ENCODE measurements at places on chromosomes 6 and 20.

- DNase-seq = no peak
Observed at GRCh38 chr6:20572288-20572687, 38.0 kb downstream of the CDKAL1 start.

DNA sequence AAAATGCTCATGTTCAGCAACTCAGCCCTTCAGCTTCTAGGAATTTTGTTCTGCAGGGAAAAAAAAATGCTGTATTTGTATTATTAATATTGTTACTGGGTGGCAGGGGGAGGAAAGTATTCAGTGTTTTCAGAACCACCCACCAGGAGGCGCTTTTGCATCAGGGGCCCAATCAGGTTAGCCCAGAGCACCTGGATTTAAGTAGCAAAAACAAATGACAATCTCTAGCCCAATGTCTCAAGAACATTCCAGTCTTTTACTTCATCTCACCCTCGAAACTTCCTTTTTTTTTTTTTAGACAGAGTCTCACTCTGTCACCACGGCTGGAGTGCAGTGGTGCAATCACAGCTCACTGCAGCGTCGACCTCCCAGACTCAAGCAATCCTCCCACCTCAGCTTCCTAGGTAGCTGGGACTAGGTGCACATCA, 635 bp upstream of the C20orf203 start:
- DNase-seq = peak; percentile 69

DNA sequence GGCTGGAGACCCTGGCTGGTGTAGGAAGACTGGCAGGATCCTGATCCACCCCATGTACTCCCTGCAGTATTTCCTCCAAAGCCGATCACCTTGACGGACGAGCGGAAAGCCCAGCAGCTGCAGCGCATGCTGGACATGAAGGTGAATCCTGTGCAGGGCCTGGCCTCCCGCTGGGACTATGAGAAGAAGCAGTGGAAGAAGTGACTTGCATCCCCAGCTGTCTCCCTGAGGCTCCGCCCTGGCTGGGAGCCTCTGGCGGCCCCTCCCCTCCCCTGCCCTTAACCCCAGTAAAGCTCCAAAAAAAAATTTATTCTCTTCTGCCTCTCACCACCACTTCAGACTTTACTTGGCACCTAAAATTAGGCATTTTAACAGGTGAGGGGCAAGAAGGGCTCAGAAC, 7.0 kb downstream of the COX4I2 start:
- no peak for DNase-seq

DNA sequence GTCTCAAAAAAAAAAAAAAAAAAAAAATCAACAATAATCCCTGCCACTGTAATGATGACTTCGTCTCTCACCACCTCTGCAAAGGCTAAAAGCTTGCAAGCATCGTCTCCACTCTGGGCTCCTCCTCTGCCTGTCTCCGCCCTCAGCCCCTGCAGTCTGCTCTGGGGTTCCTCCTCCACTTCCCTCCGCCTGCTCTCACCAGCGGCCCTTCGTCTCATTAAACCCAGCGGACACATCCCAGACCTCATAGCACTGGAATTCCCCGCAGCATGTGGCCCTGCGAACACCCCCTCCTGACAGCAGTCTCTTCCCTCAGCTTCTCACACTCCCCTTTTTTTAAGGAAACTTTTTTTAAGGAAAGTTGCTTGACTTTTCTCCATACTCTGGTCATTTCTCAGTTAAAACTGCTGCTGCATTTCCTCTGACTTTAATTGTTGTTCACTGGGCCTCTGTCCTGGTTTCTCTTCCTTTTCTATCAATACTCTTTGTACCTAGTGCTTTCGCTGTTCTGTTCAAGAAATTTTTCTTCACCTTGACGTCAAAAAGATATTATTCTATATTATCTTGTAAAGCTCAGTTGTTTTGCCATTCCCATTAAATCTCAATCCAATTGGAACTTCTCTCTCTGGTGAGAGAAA, 70.9 kb upstream of the PLEKHG1 start:
- no peak for DNase-seq

GRCh38 chr6:110357298-110357663, 868 bp downstream of the METTL24 start:
- DNase-seq = no peak

DNA sequence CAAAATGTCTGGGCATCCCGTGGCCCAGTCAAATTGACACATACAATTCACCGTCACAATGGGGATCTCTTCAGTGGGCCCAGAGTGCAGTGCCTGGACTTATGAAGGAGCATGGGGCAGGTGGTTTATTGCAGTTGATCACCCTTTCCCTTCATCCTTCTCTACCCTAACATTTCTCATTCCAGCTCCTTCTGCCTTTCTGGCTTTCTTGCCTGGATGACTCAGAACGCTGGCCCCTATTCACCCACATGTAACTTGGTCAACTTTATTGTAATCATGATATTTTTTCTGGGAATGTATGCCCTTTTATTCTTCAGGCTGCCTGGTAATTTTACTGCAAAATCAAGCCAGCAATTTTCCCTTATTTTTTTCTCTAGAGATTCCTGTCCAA, 179.9 kb upstream of the DTNBP1 start:
- DNase-seq = no peak

GRCh38 chr6:36757206-36757605, 59.6 kb downstream of the RAB44 start:
- DNase-seq = peak; percentile 27

GRCh38 chr20:52270001-52270606, 78.5 kb upstream of the ZFP64 start:
- DNase-seq = no peak

GRCh38 chr6:160042788-160043301, 74.0 kb downstream of the IGF2R start:
- no peak for DNase-seq

DNA sequence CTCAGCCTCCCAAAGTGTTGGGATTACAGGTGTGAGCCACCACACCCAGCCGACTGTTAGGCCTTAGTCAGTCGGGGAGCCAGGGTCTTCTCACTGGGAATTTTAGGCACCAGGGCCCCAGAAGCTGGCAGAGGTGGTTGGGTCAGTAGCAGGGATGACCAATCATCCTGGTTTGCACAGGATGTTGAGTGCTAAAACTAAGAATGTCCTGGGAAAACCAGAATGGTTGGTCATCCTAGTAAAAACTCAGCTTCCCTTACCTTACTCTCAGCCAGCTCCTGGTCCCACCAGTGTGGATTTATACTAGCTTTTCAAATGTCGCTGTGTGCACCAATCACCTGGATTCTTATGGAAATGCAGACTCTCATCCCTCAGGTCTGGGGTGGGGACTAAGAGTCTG, 31.8 kb downstream of the KCNG1 start:
- no peak for DNase-seq

- DNase-seq = no peak
Observed at GRCh38 chr6:25193460-25194171, 85.6 kb upstream of the CARMIL1 start.

DNA sequence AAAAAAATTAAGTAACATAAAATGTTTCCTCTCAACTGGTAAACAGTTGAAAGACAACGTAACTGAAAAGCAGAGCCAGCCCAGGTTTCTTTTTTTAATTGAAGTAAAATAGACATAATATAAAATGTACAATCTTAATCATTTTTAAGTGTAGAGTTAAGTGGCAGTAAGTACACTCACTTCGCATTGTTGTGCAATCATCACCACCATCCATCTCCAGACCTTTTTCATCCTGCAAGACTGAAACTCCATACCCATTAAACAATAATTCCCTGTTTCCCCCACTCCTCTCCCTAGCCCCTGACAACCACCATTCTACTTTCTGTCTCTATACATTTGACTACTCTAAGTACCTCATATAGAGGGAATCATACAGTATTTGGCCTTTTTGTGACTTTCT, 395.7 kb downstream of the RNGTT start:
- no peak for DNase-seq

DNA sequence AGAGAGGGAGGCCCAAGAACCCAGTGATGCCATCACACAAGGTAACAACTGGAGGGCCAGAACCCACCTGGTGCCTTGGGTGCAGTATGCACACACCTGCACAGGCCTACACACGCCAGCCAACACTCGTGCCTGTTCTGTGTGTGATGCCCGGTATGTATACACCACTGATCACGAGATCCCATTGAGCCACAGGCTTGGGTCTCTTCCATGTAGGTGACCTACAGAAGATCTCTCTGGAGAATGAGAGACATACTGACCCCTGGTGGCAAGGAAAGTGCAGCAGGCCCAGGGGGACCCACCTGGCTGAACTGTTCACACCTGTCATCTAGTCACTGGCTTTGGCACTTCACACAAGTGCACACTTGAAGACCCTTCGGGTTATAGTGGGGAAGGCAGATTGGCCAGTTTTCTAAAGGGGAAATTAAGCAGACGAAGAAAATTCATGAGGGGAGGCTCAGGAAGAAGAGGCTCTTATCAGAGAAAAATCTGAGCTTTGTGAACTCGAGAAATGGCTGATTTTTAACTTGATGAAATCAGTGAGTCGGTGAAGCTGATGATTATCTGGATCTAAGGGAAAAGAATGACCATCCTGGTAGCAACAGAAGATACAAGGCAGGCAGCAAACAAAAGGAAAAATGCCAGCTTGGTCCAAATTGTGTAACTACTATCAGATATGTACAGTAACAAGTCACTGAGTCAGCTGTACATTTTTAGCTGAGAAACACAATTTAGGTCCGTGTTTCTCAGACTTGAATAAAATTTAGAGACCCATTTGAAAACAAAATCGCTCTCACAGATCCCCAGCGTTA, 69.1 kb upstream of the PBOV1 start:
- peak; percentile 46 for DNase-seq

- no peak for DNase-seq
Observed at GRCh38 chr6:156430386-156430785, 346.8 kb upstream of the ARID1B start.

GRCh38 chr6:138555421-138555988, 56.2 kb upstream of the NHSL1 start:
- no peak for DNase-seq

- no peak for DNase-seq
Observed at GRCh38 chr6:99333068-99333467, 16.4 kb downstream of the FAXC start.

DNA sequence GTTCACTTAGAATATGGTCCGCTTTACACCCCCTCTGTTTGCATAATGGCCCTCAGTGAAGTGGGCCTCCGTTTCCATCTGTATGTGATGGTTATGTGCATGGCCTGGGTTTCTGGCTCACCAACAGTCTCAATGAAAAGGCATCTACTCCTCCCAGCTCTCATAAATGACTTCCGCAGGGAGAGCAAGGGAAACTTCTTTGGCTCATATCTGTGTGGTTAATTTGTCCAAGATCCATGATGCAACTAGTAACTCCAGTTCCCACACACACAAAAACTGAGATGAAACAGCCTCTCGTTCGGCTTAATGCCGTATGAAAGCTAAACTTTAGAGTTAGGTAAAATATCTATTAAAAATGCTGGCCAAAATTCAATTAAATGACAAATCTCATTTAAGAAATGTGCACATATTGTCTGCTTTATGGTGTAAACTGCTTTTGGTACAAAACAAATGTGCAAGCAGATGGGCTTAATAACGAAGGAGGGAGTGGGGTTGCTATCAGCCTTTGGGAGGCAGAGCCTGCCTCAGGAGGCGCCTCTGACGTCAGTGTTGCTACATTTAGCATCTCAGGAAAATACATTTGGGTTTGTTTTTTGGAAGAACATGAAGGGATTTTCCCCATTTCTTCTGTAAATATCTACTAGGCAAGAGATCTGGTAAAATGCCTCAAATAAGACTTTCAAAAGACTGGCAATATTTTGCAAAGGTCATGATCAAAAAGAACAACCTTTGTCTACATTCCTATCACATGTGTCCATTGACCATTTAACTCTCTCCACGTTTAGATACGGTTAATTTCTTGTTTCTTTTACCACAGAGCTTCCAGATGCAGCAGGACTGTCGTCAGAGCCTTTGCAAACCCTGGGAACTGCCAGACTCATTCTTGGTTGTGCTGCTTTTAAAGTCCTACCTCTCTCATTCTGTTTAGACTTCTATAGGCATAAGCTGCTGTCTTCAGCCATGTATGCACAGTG, 96.8 kb downstream of the ARMC2 start:
- DNase-seq = no peak

DNA sequence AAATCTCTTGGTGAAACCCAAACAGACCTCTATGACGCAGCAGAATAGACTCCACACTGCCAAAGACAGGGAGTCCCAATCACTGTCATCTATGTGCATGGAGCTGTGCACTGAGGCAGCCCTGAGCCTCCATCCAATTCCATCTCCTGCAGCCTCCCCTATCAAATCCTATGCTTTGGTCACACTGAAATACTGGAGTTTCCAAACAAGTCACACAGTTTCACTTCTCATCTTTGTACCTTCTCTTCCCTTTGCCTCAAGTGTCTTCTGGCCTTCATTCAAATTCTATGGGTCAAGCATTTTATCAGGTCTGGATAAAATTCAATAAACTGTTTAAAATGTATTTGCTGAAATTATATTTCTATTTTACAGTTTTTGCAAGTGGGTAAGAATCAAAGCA, 38.5 kb downstream of the FBXL4 start:
- DNase-seq = no peak

DNA sequence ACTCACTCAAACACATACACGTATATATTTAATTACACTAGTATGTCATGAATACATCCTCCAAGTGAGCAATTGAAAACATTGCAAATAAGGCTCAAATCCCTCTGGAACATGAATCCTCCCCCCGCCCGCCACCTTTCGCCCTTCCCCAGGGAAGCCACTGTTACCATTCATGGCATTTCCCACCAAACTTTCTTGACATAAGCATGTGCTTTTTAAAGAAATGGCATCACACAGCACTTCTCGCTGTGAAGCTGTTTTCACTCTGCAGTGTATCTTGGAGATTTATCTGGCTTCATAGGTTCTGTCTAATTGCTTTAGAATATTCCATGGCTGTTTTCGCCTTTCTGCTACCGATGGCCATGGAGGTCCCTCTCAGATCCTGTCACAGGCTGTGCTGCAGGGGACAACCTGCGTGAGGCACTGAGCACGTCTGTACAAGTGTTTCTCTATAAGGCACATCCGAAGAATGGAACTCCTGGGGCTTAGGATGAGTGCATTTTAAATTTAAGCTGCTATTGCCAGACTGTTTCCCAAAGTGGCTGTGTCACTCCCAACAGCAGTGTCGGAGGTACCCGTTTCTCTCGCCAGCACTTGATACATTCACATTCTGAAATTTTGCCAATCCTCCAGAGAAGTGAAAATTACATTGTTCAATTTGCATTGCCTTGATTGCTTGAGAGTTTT, 22.2 kb upstream of the PHACTR3 start:
- no peak for DNase-seq

DNA sequence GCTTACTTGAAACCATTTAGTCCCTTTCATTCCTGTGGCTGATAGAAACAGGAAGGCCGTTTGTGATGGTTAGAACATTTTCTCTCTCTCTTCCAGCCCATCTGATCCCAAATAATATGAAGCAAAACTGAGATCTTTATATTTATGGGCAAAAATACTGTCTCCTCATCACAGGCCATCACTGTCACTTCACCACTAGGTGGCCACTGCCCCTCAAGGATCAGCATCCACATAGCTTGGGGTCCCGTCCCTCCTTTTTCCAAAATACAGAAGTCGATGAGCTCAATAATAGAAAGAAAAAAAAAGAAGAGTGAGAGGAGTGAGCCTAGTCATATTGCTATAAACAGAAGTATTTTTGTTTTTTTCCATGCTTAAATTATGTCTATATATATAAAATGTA, 46.4 kb upstream of the LAMP5 start:
- no peak for DNase-seq

GRCh38 chr6:1758076-1758679, 148.5 kb downstream of the FOXC1 start:
- DNase-seq = no peak

- peak; percentile 69 for DNase-seq
Observed at GRCh38 chr20:62523473-62524203, 47.8 kb upstream of the GATA5 start.
